ENCODE measurements at places on chromosomes 7 and 10. TPM values are rescaled to one million over a fixed set of nuclear protein-coding genes. Genes with fewer than 3 reads are reported as not detected.

Gene LRRC17
- 1.0 TPM for total RNA-seq

Gene OR6V1
- total RNA-seq, result not detected

Gene ALOX5
- total RNA-seq, result 0.10 TPM

Gene ASL
- 34.4 TPM for total RNA-seq

Gene SLC26A5
- total RNA-seq, result not detected

Gene NOM1
- 25.1 TPM for total RNA-seq

Gene AGAP3
- total RNA-seq, result 76.0 TPM

Gene MAT1A
- 0.52 TPM for total RNA-seq

Gene SLC16A12
- 4.1 TPM for total RNA-seq

Gene NOS3
- 15.5 TPM for total RNA-seq

Gene VWC2
- 0.28 TPM for total RNA-seq

Gene CHST3
- 4.1 TPM for total RNA-seq

Gene GPR141
- not detected for total RNA-seq

Gene SEMA3C
- total RNA-seq, result 2.1 TPM

Gene LZTS2
- total RNA-seq, result 108 TPM

Gene SPDYE1
- total RNA-seq, result not detected

Gene OR2A42
- not detected for total RNA-seq

Gene NEBL
- total RNA-seq, result 15.7 TPM

Gene ABCA13
- total RNA-seq, result not detected

Gene FOXI2
- total RNA-seq, result 1.2 TPM

Gene CAMK2G
- total RNA-seq, result 26.6 TPM

Gene MYO3A
- 4.8 TPM for total RNA-seq

Gene OR2A12
- total RNA-seq, result not detected

Gene RARRES2
- 223 TPM for total RNA-seq

Gene WDR86
- 40.6 TPM for total RNA-seq

Gene CALHM1
- not detected for total RNA-seq

Gene RSPH10B
- total RNA-seq, result not detected

Gene MRLN
- total RNA-seq, result not detected
